Mammary microvascular endothelial cell (primary cell): ENCODE measurements at places on chromosomes 4 and X. TPM values are rescaled to one million over a fixed set of nuclear protein-coding genes. Genes with fewer than 3 reads are reported as not detected.

The TRIM61 gene
- not detected in 2 replicates for total RNA-seq

The PLAC1 gene
- total RNA-seq = 0.44 TPM in 1 of 2 replicates, not detected in the other

The POF1B gene
- 0.84 and 1.1 TPM in 2 replicates for total RNA-seq

The CCNQ gene
- 46.2 and 47.6 TPM in 2 replicates for total RNA-seq

The ADGRG2 gene
- not detected in 2 replicates for total RNA-seq

The GPR82 gene
- total RNA-seq = not detected in 2 replicates

The LDOC1 gene
- total RNA-seq = 15.4 and 18.5 TPM in 2 replicates

The SLC25A53 gene
- total RNA-seq = 2.8 and 3.2 TPM in 2 replicates

The REPS2 gene
- 1.00 and 2.6 TPM in 2 replicates for total RNA-seq

The PPBP gene
- total RNA-seq = not detected in 2 replicates

The DCAF8L2 gene
- not detected in 2 replicates for total RNA-seq

The FAM53A gene
- 0.39 and 0.60 TPM in 2 replicates for total RNA-seq

The ACE2 gene
- total RNA-seq = not detected in 2 replicates

The ZAR1 gene
- not detected in 2 replicates for total RNA-seq

The MAOB gene
- not detected in 2 replicates for total RNA-seq

The CNKSR2 gene
- total RNA-seq = not detected in 2 replicates

The HTN1 gene
- 1.1 and 6.1 TPM in 2 replicates for total RNA-seq

The DOK7 gene
- total RNA-seq = not detected in 2 replicates

The FGF2 gene
- total RNA-seq = 11.8 and 13.6 TPM in 2 replicates

The LUZP4 gene
- not detected in 2 replicates for total RNA-seq

The GCNA gene
- 0.25 and 1.3 TPM in 2 replicates for total RNA-seq

The ADH1C gene
- not detected in 2 replicates for total RNA-seq

The SH2D1A gene
- total RNA-seq = not detected in 2 replicates

The DNAAF6 gene
- not detected in 2 replicates for total RNA-seq

The TRIM60 gene
- total RNA-seq = not detected in 2 replicates

The RNF128 gene
- total RNA-seq = not detected in 2 replicates
